ENCODE measurements at places on chromosomes 7 and 10.

DNA sequence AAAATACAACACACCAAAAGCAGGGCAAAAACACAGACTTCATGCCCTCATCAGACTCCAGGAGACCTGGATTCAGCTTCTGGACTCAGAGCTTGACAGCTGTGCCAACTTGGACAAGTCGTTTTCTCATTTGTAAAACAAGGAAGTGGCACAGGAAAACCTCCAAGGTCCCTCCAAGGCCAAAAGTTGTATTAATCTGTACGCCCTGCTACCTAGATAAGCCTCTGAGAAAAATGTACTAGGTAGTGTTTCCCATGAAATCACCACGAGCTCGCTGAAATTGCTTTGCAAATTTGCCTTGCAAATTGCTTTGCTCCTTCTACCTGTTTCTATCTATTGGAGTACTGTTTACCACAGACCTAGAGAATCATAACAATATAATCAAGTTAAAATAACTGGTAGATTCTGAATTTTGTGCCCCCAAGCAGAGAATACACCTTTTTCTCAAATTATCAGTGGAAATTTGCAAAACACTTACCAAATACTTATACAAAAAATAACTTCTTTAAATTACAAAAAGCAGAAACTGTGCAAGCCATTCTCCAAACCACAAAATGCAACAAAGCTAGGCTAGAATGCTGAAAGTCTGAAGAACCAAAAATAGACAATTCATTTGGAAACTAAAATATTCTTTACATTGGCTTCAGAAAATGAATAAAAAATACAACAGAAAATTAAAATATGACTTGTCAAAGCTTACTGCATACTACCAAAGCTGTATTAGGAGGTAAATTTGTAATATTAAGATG lies 158.1 kb upstream of the CHST15 start:
- no peak for DNase-seq

GRCh38 chr10:22997096-22997495 lies 69.2 kb downstream of the ARMC3 start:
- DNase-seq = no peak

- DNase-seq = no peak
Observed at GRCh38 chr10:23899166-23899565, 309.8 kb upstream of the KIAA1217 start.

DNA sequence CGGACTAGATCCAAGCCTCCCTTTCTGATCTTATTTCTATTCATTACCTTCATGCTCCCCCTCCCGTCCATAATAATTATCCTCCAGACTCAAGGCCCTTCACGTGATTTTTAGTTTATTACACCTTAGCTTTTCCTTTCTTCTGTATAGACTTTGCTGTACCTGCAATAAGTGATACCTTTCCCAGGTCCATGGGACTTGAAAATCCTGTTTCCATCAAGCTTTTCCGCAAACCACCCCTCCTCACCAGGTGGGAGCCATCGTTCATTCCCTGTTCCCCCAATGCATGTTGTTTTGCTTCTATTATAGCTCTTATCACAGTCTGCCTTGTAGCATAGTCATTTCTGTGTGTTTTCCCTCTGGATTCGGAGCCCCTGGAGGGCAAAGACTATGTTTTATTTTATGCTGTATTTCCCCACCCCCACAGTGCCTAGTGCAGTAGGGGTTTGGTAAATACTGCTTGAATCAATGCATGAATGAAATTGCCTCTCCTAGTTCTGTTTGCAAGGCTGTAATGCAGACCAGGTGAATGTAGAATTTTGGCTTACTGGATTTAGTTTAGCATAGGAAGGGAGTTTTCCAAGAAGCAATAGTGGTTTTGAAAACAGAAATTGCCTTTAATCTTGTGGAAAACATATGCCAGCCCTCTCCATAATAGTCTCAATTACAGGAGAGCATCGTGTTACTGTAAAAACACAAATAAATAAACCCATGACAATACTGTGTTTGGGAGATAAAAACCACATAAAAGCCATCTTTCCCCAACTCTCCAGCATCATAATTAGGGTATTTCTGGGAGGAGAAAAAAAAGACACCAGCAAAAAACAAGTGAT lies 213.4 kb downstream of the AUTS2 start:
- no peak for DNase-seq

- no peak for DNase-seq
Observed at GRCh38 chr7:141679014-141679413, 23.0 kb downstream of the DENND11 start.

GRCh38 chr10:131245475-131246059 lies 66.0 kb downstream of the TCERG1L start:
- DNase-seq = no peak

DNA sequence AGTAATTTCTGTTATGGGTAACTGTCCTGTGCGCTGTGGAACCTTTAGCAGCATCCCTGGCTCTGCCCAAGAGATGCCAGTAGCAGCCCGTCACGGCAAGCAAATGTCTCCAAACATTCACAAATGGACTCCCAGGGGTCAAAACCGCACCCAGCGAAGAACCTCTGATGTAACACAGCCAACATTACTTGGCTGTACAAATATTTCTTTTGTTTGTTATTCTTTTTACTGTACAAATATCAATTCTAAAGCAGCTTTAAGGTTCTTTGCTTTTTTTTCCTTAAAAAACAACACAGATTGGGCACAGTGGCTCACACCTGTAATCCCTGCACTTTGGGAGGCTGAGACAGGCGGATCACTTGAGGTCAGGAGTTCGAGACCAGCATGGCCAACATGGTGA lies 182.5 kb downstream of the KMT2E start:
- DNase-seq = no peak

- DNase-seq = no peak
Observed at GRCh38 chr10:75429159-75429827, 2.1 kb upstream of the LRMDA start.

GRCh38 chr7:70797109-70797514 lies 334.8 kb upstream of the GALNT17 start:
- DNase-seq = peak; percentile 14

DNA sequence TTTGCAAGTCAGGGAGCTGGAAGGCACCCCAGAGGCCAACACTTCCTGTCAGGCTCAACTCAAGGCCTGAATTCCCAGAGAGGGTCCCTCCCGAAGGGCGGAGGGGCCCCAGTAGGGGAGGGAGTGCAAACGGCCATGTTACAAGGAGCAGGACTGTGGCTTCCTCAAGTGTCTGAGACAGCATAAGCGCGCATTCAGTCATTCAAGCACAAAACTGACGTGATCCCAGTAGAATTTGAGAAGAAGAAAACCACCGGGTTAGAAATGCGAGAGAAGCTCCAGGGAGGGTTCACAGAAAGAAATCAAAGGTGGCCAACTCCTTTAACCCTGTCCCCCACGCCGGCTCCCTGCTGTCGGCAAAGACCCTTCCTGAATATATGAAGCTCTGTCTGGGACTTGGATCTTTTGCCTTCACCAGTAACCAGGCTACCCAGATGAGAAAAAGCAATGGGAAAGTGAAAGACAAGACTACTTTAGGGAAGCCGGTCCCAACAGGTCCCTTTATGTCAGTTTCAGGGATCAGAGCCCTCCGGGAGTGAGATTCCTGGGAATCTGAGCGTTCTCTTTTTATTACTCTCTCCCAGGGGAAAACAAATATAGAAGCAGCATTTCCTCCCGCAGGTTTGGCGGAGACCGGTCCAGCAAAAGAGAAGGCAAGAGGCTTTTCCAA lies 1.3 kb downstream of the AFAP1L2 start:
- no peak for DNase-seq

- DNase-seq = no peak
Observed at GRCh38 chr10:18486438-18486837, 164.9 kb downstream of the NSUN6 start.

GRCh38 chr7:96819111-96819700 lies 109.6 kb upstream of the SEM1 start:
- no peak for DNase-seq

DNA sequence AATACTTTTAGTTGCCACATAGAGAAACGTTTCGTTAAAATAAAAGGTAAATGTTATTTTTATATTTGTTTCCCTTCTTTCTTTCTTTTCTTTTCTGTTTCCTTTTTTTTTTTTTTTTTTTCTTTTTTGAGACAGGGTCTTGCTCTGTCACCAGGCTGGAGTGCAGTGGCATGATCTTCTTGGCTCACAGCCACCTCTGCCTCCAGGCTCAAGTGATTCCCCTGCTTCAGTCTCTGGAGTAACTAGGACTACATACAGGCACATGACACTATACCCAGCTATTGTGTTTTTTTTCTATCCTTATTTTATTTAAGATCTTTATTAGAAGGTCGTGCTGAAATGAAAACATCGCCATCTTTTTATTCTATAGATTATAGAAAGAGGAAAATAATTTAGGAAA lies 661.8 kb upstream of the MBL2 start:
- no peak for DNase-seq

- no peak for DNase-seq
Observed at GRCh38 chr7:151497306-151497871, 22.3 kb downstream of the RHEB start.

DNA sequence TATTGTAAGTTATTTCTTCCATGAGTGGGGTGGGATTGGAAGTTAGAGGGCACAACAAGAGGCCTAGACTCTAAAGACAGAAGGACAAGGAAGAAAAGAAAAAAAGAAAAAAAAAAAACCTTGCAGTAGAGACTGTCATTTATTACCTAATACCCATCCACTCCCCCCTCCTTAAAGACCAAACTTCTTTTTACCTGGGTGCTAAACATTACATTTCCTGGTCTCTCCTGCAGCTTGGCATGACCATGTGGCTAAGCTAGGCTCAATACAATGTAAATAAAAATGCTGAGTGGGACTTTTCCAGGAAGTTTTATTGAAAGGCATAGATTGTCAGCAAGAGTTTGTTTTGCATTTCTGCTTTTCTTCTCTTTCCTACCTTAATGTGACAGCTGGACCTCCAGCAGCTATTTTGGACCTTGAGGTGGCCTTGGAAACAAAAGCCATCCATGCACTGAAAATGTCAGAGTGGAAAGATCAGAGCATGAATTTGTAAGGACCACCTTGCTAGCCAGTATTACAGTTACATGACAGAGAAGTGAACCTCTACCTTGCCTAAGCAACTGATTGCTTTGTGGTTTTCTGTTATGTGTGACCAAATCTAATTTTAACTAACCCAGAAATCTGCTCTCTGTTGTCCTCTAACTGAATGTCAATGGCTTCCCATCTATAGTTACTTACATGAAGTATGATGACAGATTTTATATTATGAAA lies 81.3 kb upstream of the SFMBT2 start:
- DNase-seq = no peak

DNA sequence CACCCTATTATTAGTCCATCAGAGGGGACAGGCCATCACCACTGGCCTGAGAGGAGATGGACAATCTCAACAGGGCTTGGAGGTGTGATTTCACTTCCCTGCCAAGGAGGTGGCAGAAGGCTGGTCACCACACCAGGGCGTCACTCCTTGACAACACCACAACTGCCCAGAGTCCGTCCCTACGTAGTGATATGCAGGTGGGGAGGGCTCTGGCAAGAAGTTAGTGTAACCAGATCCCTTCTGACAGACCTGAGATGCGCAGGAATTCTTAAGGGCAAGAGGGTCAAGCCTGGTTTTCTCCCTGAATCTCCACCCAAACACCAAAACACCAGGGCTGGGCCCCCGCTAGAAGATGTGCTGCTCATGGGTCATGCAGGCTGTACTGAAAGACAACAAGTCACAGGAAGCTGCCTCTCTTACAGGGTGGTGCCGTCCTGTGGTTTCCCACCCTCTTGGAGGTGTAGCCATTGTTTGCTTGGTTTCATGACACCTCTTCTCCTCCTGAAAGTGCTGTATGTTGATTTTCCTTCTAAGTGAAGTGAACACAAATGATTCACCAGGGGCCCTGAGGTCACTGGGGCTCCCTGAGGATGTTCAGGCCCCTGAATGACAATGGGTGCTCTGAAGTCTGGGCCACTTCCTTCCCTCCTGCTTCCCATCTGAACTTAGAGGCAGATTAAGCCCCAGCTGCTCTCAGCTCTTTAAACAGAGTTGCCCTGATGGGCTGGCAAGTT lies 27.1 kb downstream of the ATXN7L1 start:
- peak; percentile 75 for DNase-seq

DNA sequence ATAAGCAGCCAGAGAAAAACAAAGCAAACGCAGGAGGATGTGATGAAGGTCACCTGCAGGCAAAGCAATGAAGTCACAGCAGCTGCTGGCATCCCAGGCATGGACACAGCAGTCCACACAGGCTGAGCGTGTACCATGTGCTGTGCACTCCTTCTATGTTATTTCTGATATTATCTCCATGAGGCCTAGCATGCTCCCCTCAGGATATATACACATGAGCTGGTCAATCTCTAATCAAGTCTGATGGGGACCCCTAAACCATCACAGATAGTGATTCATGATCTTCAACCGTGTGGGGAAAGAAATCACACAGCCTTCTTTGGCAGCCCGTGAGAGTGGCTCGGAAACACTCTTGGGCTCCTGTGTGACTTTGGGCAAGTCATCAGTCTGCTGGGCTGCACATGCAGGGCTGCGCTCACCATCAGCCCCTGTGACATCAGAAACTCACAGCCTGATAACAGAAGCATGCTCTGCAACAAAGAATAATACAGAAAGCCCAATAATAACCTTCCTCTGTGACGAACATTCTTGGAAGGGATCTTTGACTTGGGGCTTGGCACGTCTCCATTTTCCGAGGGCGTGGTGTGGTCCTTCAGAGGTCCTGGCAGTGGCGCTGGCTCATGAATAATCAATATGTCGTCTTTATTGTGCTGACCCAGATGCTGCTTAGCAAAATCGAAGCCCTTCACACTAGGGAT lies 83.0 kb upstream of the ATP6V0A4 start:
- DNase-seq = no peak

DNA sequence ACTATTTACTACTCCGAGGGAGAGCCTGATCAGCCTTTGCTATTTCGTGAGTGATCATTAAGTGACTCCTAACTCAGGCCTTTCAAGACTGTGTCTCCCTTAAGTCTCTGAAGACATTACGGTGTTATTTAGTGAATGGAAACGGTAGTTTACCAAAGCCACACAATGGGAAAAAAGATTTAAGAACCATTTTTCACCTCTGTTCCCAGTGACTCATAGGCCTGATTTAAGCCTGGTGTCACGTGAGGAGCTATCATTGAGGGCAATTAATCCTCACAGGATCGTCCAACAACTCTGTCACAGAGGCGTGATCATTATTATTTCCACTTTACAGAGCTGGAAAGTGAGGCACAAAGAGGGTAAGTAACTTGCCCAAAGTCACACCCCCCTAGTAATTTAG lies 20.3 kb downstream of the C10orf90 start:
- DNase-seq = no peak

GRCh38 chr7:44307301-44307900 lies 18.0 kb downstream of the CAMK2B start:
- DNase-seq = no peak

DNA sequence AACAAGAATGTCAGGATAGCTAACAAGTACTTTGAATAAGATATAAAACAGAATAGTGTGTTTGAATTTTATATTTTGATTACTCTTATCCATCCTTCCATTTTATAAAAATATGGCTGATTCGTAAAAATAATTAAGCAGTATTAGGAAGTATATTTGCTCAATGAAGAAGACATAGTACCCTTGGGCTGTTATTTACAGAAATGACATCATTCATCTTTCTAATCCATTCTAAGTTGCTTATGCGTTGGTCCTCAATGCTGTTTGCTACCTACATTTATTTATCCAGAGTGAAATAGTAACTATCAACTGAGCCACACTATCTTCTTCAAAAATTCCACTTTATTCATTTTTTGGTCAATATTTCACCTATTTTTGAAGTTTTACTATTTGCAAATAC lies 2.1 kb upstream of the ZNF804B start:
- no peak for DNase-seq

GRCh38 chr10:102420714-102421506 lies at the start of gene FBXL15:
FBXL15 (plus strand) TSS chr10:102420836; CDS start chr10:102421130, 294 bp downstream.
- peak; percentile 91 for DNase-seq

- no peak for DNase-seq
Observed at GRCh38 chr10:50641626-50642025, 17.9 kb upstream of the SGMS1 start.
